ENCODE measurements at places on chromosomes 2 and 18.
A peak's percentile ranks its signal among the peaks of the same experiment; 100 is the strongest.

DNA sequence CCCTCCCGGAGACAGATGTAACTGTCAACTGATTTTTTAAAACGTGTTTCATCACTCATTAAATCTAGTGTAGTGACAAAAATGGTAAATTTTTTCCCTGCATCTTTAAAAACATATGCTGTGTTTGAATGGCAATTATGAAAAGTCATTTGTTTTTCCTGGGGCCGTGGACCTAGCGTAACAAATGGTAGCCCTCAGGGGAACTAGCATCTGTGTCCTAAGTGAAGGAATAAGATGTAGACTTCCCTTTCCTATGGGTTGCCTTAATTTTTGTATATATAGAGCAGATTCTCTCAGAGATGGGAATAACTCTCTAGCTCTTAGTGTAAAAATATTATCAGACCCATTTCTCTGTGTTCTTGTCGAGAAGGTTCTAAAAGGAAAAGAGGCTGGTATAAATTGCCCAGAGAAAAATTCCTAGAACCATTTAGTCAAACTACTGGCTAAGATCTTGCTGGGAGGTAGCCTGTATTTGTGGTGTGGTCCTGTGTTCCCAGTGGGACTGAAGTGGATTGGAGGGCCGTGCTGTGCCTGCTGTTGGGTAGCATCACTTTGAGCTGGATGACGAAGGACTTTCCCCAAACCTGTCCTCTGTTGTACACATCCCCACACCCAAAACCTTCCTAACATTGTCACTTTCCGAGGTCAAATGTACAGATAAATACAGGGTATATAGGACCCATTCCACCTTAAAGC, 85.8 kb downstream of the LIMS1 start:
- DNase-seq = no peak

- DNase-seq = no peak
Measured at GRCh38 chr2:150626934-150627411, 139.5 kb upstream of the RND3 start.

DNA sequence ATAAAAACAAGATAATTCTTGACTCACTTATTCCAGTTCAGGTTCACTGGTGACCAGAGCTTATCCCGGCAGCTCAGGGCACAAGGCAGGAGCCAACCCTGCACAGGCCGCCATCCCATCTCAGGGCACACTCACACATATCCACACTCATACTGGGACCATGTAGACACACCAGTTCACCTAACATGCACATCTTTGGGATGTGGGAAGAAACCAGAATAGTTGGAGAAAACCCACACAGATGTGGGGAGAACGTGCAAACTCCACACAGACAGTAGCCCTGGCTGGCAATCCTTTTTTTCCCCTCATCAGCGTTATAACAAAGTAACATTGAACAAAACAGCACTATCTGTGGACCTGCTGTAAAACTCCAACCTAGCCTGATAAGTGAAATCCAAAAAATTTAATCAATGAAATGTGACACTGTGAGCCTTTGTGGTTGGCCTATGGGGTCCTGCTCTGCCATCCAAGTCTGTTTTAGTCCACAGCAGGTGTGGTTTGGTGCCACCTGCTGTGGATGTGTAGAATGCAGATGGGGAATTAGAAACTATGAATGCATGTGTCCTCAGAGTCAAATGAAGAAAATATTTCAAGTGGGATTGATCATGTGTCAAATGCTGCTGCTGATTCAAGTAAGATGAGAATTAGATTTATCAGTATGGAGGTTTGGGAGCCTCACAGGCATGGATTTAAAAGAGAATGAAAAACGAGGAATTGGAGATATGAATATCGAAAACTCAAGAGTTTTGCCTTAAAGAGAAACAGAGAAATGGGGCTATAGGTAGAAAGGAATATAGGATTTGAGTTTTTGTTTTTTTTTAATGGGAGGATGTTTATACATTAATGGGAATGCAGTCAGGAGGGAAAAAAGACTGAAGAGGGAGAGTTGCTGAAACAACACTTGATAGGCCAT, 47.0 kb downstream of the UGP2 start:
- peak; percentile 34 for DNase-seq

DNA sequence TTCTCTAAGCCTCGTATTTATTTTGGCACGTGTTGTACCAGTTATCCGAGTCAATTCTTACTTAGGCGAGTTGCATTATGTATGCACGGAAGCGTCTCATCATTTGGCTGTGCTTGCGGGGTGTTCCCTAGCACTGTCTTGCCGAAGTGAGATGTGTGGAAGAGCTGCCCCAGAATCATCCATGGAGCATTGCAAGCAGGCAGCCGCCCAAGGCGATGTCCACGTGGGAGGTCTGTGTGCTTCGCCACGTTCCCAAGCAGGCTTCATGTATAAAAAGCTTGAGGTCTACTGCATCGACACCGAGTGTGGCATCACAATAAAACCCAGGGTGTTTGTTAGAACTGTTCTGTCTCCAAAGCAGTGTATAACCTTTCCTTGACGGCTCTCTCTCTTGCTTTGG, 849.9 kb downstream of the DCDC2C start:
- no peak for DNase-seq

DNA sequence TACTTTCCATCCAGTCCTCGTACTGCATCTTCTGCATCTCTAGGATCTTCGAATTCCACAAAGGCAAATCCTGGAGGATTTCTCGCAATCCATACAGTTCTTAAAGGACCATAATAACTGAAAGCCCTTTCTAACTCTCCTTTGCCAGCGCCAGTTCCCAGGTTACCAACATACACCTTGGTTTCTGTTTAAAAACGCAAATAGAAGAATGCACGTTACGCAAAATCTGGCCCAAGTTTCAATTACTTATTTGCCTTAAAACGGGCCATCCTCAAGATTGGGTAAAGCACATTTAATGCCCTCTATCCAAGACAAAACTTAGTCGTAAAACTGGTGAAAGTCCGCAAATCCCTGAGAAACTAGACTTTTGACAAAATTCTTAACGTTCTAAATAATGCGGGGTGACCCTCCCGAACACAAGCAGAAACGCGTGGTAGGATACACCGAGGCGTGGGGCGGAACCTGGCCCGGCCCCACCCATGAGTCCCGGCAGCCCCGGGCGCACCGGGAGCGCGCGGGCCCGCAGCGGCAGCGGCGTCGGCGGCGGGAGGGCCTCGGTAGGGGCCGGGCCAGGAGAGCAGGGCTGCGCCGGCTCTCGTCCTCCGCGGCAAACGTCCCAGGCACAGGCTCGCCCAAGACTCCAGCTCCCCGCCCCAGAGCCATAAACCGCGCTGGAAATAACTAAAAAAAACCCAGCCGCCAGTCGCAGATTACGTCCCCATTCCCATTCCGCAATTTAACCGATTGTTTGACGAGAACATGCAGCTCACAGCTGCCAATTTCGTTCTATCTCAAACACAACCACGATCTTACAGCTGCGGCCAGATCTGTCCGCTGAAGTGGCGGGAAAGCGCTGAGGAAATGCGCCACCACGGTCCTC, 910 bp downstream of the SRSF7 start:
- DNase-seq = no peak

GRCh38 chr2:223868005-223868404, 30.6 kb upstream of the AP1S3 start:
- no peak for DNase-seq

DNA sequence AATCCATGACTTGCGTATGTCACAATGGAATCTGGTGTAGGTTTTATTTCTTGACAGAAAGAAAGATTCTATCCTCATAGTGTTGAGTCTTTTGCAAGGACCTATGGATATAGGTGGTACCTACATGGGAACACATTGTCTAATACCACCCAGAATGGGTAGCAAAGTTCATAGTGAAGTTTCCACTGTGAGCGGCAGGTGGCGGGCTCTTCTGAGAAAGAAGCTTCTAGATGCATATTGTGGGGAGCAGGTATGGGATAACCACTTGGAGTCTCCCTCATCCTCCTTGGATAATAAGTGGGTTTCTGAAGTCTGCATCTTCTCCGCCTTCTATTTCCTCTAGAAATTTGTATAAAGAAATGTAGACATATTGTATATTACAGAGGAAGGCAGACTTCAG, 44.9 kb downstream of the LINC00305 start:
- no peak for DNase-seq

DNA sequence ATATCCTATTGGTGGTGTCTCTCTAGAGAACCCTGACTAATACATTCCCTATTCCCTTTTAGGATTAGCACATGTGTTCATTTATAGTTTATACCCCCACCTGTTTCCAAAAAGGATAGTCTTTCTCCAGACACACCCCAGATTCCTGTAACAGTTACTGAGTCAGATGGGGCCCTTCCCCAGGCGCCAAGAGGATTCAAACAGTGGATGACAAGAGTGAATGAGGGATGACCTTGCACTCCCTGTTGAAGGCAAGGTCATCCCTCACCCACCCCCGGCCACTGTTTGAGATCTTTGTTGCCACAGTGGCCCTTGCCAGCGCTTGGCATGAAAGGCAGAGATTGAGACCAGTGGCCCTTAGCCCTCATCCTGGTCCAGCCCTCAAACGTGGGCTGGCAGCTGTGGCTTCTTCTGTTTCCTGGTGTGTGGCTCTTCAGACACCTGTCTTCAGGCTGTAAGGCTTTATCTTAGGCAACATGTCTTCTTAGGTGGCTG, 15.3 kb upstream of the REEP1 start:
- no peak for DNase-seq

- DNase-seq = peak; percentile 27
Measured at GRCh38 chr2:98561902-98562695, 46.2 kb downstream of the COA5 start.

DNA sequence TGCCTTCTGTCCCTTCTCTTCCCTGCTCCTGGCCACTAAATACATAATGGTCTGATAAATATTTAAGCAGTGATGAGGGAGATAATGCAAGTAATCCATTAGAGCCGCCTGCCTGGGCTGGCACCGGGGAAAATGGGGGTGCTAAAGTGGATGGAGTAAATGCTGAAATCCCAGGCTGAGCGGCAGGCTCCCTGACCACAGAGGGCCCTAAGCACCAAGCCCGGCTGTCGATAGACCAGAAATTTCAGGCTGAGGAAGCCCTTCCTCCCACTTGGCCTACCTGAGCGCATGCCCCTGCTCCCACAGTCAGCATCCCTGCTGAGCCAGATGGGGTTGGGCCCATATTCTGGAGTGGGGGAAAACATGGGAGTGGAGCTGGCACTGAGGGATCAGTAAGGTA, 197.5 kb upstream of the SKOR2 start:
- DNase-seq = no peak

DNA sequence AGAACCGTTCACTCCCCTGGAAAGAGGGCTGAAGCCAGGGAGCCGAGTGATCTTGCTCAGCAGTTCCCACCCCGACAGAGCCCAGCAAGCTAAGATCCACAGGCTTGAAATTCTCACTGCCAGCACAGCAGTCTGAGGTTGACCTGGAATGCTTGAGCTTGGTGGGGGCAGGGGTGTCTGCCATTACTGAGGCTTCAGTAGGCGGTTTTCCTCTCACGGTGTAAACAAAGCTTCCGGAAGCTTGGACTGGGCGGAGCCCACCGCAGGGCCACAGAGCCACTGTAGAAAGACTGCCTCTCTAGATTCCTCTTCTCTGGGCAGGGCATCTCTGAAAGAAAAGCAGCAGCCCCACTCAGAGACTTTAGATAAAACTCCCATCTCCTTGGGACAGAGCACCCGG, 180.8 kb downstream of the WDR7 start:
- peak; percentile 76 for DNase-seq

DNA sequence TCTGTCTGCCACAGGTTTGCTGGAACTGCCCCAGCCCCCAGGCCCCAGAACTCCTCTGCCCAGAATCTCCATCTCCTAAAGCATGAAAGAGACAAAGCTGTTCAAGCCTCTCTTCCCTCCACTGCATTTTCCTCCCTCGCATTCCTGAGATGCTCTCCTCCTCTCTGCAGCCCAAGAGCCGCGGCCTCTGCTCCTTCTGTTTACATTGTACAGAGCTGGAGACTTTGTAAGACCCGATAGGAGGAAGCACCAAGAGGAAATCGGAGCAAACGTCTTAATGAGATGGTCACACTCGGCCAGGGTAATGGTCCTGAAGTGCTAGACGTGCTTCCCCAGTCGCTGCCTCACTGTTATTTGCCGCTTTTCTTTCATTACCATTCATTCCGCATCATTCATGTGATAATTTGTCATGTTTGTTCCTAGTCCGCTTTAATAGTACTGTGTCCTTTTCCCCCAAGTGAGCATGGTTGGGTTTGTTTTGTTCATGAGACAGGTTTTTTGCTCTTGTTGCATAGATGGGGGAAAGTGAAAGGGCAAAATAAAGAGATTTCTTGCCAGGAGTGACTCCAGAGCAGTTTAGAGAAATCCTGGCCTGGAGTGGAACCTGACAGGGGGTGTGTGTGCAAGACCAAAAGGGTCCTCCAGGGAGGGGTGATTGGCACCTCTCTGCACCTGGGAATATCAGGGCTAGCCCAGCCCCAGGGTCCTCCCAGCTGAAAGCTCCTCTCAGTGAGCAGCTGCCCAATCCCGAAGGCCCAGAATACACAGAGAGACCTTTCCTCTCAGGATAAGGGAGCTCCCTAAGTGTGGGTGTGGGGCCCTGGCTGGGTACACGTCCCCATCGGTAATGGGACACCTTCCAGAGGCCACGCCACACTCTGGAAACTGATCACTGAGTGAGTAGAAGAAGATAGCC, 44.9 kb upstream of the ID2 start:
- DNase-seq = peak; percentile 11

GRCh38 chr2:231671270-231672050, 36.9 kb upstream of the PTMA start:
- DNase-seq = no peak

DNA sequence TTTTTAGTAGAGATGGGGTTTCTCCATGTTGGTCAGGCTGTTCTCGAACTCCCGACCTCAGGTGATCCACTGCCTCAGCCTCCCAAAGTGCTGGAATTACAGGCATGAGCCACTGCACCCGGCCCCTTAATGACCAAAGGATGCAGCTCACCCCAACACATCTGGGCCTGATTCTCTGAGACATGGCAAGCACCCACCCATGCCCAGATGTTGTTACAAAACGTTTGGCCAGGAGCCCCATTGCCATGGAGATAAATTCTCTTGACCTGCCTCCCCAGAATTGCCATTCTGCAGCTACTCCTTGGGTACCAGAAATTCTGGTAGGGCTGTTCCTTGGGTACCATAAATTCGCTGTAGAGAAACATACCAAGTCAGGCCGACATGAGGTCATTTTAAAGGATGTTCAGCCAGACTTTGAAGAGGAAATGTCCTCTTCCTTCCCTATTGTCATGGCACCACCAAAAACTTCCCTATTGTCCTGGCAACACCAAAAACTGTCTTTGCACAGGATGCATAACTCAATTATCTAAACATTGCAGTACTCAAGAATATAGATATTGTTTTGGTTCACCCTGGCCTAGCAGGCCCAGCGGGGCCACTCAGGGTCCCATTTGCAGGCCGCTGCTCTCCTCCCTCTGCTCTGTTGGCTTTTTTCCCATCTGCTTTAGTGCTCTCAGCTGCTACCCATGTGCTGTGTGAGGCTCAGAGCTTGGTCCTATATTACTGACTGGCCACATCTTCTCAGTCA, 160.9 kb upstream of the TTC39C start:
- DNase-seq = no peak

DNA sequence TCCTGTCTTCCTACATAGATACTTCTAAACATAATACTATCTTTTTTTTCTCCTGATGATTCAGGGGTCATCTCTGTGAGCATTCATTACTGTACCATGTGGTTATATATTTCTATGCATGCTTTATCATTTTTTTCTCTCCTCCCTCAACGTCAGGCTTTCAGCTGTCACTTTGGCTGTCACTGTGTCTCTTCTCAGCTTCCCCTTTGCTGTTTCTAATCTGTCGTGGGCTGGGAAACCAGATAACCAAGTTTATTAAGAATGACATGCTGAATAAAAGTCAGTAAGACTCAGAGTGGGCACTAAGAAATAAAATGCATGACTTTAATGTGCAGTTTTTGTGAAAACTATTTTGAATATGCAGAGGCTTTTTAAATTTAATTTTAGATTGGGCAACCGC, 344.6 kb downstream of the NRXN1 start:
- no peak for DNase-seq

GRCh38 chr2:238009563-238009962, 42.7 kb downstream of the UBE2F start:
- no peak for DNase-seq

GRCh38 chr2:207782238-207783030, 12.7 kb upstream of the FZD5 start:
- no peak for DNase-seq

Measured in brain microvascular endothelial cell (primary cell).